Right lung (tissue), 10 donors: ENCODE measurements at places on chromosomes 7 and 10.

DNA sequence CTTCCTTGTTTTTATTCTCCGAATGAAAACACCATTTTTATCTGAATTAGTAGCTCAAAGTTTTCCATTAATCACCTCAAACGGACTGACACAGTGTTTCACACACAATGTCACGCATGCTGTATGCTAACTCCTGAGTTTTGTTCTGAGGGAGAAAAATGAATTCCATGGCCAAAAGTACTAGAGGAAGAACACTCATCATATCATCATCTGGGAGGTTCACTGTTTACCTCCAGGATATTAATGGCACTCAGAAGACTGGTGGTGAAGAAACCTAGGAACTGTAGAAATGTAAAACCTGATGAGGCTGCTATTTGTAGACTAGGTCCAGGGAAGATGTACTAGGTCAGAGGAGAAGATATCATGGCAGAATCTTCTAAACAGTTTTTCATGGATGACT lies 395.6 kb upstream of the ETV1 start:
- no peak for DNase-seq

GRCh38 chr10:119273413-119273812 lies 66.0 kb downstream of the GRK5 start:
- no peak for DNase-seq

DNA sequence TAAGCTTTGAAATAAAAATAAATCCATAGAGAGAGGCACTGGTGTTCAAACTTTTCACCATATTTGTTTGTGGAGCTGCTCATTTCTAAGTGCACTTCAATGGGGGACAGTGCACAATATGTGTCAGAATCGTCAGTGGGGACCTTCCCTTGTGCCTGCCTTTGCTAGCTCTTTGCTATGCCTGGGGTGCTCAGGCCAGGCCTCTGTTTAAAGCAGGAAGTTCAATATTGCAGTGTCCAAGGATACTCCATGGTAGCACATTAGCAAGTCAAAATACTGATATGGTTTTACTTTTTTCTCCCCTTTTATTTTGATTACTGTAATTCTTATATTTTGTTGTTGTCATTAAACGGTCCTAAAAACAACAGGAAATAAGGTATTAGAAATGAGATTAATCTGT lies 113.4 kb downstream of the POU6F2 start:
- no peak for DNase-seq

DNA sequence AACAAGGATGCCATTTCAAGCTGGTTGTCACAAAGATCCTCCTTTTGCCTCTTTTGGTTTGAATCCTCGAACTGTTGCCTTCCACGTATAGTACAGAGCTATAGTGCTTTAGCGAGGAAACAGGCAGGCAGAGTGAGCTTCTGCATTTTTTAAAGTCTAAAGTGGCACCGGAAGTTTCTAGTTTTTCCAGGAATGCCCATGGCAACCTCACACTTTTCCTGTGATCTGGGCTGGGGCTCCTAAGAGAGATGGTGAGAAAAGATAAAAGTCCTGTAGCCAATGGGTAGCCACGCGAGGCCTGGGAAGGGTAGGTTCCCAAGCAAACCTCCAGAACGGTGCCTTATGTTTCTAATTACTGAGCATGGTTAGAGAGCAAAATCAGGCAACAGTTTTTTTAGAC lies 76.7 kb downstream of the CALD1 start:
- no peak for DNase-seq

DNA sequence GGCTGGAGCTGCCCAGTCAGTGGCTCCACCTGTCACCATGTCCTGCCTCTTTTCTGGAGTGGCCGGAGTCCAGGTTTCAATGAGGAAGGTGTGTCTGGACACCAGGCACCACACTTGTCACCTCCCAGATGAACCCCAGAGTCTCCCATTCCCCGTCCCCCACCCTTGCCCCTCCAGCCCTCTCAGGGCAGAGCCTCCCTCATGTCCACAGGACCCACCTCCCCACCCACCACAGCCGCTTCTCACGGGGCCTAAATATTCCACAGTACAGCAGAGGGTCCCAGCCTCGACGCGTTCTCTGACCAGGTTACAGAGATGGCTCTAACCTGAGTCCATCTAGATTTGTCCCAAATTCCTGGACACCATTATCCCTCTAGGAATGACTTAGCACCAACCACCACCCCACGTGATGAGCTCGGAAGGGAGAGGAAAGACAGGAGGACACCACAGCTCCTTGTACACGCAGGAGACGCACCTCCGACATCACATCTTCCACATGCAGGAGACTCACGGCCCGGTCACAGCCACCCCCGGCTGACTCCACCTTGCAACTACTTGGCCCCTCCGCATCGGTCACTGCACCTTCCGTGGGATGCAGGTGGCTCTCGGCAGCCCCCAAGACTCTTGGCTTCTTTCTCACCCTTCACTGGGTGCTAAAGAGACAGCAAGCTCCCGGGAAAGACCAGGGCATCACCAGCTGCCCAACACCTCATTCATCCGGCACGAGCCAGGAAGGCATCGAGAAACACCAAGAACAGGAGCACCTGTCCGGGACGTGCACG lies 560.2 kb downstream of the DNAJB6 start:
- DNase-seq: no peak

GRCh38 chr7:107600816-107601215 lies 20.8 kb downstream of the BCAP29 start:
- no peak for DNase-seq

GRCh38 chr10:34711500-34711899 lies 103.6 kb downstream of the PARD3 start:
- no peak for DNase-seq

- no peak for DNase-seq
These were observed 143.0 kb upstream of the NPS start for GRCh38 chr10:127406018-127406550.

GRCh38 chr10:70669015-70669414 lies 3.3 kb upstream of the ADAMTS14 start:
- DNase-seq: no peak

DNA sequence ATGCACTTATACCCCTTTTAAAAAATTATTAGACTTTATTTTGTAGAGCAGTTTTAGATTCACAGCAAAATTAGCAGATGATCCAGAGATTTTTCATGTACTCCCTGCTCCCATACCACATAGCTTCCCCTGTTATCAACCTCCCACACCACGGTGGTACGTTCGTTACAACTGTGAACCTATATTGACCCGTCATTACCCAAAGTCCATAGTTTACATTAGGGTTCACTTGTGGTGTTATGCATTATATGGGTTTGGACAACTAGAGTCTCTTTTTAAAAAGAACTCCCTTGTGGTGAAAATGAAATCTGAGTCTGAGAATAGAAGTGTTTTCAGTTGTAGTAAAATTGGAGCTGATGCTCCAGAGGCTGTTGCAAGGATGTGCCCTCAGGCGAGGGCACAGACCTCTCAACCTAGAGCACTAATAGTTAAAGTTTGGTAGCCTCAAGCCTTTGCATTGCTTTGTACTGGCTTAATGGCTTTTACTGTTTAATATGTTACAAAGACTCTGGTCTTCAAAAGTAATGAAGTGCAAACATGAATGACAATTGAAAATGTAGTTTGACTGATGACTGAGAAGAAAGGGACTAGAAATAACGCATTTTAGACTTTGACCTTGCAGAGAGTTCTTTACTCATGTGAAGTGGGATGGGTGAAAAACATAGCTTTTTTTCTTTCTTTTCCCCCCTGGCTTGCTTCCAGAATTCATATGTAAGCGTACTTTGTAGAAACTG lies 30.6 kb upstream of the CSTF2T start:
- peak; percentile 21 for DNase-seq

DNA sequence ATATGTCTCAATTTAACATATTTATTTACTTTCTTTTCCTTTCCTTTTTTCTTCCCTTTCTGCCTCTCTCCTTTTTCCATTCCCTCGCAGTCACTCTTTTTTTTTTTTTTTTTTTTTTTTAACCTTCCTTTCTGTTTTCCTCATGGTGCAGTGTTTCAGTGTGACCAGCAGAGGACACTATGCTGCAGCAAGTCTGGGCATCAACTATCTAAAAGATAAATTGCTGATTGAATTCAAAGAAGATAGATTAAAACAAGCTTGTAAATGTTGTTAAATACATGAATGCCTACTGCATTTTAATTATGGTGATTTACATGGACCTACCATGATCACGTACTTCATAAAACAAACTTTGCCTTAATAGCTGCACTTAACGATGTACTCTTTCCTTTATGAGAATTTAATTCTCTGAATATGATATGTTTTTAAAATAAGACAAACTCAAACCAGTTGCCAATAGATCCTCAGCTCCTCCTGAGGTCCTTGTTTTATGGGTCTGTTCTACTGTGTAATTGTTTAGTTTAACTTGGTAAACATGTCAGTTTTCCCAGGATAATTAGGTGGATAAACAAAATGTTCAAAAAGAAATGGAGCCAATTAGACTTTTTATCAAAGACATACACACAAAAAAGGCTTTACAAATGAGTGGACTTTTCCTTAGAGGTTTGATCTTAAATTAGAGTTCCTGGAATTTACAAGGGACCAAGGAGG lies 101.0 kb upstream of the AGR3 start:
- peak; percentile 41 for DNase-seq
